ENCODE measurements at places on chromosomes 7 and 10.

DNA sequence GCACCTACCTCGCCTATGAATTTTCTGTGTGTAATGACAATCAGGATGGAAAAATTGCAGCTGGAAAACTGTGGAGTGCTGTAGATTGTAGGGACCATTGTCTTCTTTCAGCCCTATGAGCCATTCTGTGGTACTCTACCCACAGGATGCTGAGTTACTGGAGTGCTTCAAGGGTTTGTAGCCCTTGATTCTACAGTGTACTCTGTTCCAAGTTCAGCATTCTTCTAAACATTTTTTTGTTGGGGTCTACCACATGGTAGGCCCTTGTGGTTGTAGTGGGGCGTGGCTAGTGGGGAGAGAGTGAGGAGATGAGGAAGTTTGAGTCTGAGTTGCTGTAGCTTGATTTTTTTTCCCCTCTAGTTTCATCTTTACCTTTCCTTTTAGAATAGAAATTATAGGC lies 33.5 kb downstream of the REEP3 start:
- peak; percentile 17 for DNase-seq
- peak overlapping the region; percentile 52 for H3K4me3 ChIP-seq
- peak overlapping the region; percentile 86 for H3K27ac ChIP-seq
- no peaks in the 10 kb centered on the region for H3K36me3 ChIP-seq

GRCh38 chr10:22607261-22607660 lies 107.1 kb downstream of the PIP4K2A start:
- H3K27me3 ChIP-seq: no peaks in the 10 kb centered on the region
- peak overlapping the region; percentile 100 for H3K27ac ChIP-seq
- DNase-seq: no peak
- no peak overlapping the region for H3K4me3 ChIP-seq
- peaks cover 6% of the 10 kb centered on the region for H3K36me3 ChIP-seq

DNA sequence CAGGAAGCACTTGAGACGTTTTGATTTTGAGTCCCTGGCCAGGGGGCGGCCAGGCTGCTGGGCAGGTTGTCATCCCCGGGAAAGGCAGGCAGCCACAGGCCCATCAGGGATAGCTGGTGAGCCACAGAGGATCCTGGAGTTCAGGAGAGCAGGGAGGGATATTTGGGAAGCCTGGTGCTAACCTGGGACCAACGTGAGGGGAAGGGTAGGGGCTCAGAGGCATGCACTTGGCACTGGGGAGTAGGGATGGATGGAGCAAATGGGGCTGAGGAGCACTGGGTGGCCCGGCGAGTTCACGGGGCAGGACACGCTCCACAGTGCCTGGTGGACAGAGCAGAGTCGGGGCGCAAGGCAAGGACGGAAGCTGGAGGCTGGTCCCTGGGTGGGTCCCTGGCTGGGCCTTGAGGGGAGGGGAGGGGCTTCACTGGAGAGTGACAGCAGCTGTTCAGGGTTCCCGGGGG lies 30.2 kb downstream of the LRRC27 start:
- H3K36me3 ChIP-seq: peaks cover 3% of the 10 kb centered on the region
- no peaks in the 10 kb centered on the region for H3K27me3 ChIP-seq
- H3K4me3 ChIP-seq: no peak overlapping the region
- no peak for DNase-seq
- H3K4me1 ChIP-seq: peaks cover 3% of the 10 kb centered on the region

- no peak overlapping the region for H3K4me3 ChIP-seq
- H3K4me1 ChIP-seq: peaks cover 2% of the 10 kb centered on the region
- peaks cover 46% of the 10 kb centered on the region for H3K27me3 ChIP-seq
- no peak overlapping the region for H3K27ac ChIP-seq
- no peak for DNase-seq
- H3K36me3 ChIP-seq: peaks cover 4% of the 10 kb centered on the region
Measured at GRCh38 chr10:50224330-50224952, 26.9 kb downstream of the ASAH2 start.

DNA sequence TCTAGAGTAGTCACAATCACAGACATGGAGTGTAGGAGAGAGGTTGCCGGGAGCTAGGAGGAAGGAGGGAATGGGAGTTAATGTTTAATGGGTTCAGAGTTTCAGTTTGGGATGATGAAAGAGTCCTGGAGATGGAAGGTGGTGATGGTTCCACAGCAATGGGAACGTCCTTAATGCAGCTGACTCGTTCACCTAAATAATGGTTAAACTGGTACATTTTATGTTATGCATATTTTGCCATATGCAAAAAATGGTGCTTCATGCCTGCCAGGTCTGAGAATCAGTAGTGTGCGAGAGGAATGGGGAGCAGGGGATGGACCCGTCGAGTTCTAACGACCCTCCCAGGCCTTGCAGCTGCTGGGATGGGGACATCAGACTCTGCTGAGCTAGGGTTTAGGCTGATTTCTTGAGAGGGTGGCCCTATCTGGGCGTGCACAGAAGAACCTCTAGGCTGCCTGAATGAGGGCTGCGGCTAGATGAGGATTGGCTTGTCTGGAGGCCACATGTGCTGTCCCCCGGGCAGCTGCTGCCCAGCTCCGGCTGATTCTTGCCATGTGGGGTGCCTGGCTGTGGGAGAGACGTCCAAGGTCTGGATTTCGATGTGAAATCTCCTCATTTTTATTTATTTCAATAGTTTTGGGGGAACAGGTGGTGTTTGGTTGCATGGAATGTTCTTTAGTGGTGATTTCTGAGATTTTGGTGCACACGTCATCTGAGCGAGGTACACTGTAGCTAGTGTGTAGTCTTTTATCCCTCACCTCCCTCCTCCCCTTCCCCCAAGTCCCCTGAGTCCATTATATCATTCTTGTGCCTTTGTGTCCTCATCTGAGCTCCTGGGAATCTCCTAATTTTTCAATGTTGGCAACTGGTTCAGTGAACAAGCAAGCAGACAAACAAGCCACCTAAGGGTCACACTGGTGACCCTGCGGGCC lies 116.0 kb downstream of the GRK5 start:
- no peak for DNase-seq
- H3K36me3 ChIP-seq: peaks cover 5% of the 10 kb centered on the region
- H3K4me3 ChIP-seq: no peak overlapping the region
- H3K27ac ChIP-seq: peak overlapping the region; percentile 86
- H3K27me3 ChIP-seq: no peaks in the 10 kb centered on the region

DNA sequence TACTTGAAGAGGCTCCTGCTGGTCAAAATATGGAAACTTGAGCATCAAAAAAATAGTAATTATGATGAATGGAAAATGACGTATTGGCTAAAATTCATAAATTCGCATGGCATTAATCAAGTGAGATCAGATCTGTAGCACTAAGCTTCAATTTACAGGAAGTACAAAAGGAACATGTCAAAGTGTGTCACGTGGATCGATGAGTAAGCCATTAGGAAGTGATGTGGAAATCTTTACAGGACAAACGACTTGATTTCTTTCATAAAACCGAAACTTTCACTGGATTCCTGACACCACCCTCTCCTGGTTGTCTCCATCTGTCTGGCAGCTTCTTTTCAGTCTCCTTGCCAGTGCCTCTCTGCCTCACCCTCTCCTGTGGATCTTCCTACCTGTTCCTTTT lies 25.8 kb downstream of the AKR1C8 start:
- H3K27me3 ChIP-seq: no peaks in the 10 kb centered on the region
- DNase-seq: no peak
- H3K27ac ChIP-seq: no peak overlapping the region
- no peaks in the 10 kb centered on the region for H3K4me1 ChIP-seq
- no peak overlapping the region for H3K4me3 ChIP-seq

- H3K36me3 ChIP-seq: peaks cover 5% of the 10 kb centered on the region
- H3K27me3 ChIP-seq: peaks cover 17% of the 10 kb centered on the region
- H3K4me3 ChIP-seq: no peak overlapping the region
Measured at GRCh38 chr7:150962553-150963399, 15.3 kb downstream of the KCNH2 start.

DNA sequence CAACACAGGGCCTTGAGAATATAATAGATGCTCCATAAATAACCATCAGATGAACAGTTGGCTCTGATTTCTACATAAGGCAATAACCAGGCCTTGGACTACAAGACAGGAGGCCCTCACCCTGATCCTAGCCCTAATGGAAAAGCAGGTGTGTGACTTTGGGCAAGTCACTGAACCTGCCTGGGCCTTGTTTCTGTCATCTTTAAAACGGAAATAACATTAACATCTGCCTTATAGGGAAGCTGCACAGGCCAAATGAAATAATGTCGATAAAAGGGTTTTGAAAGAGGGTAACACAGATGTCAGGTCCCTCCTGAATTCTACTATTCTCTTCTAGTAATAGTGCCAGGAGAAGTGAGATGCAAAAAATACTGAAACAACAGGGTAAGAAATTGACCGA lies 20.7 kb downstream of the PIK3AP1 start:
- no peak overlapping the region for H3K27ac ChIP-seq
- H3K36me3 ChIP-seq: no peaks in the 10 kb centered on the region
- peak overlapping the region; percentile 36 for H3K4me3 ChIP-seq
- DNase-seq: no peak

- H3K4me3 ChIP-seq: peak overlapping the region; percentile 86
- DNase-seq: peak; percentile 57
- peaks cover 77% of the 10 kb centered on the region for H3K4me1 ChIP-seq
- no peaks in the 10 kb centered on the region for H3K27me3 ChIP-seq
- H3K36me3 ChIP-seq: peaks cover 22% of the 10 kb centered on the region
- peak overlapping the region; percentile 94 for H3K27ac ChIP-seq
Measured at GRCh38 chr7:130896898-130897514, 163.0 kb upstream of the KLF14 start.

DNA sequence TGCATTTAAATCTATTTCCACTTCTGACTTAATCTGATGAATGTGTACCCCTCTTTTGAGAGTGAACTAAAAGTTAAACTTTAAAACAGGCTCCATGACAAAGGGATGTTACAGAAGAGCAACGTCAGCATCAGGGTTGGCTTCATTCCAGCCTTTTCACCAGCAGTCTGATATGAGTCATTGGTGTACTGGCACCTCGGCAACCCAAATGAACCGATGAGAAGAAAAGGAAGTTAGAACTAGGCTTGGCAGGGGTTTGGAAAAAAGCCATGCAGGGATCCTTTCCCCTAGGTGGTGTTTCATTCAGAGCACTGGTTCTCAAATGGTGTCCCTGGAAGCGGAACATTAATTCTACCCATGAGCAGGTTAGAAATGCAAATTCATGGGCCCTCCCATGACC lies 53.6 kb downstream of the SEC61G start:
- no peaks in the 10 kb centered on the region for H3K4me1 ChIP-seq
- H3K27ac ChIP-seq: no peak overlapping the region
- no peak for DNase-seq
- peaks cover 6% of the 10 kb centered on the region for H3K27me3 ChIP-seq

- H3K4me3 ChIP-seq: no peak overlapping the region
- DNase-seq: no peak
- peaks cover 7% of the 10 kb centered on the region for H3K4me1 ChIP-seq
Measured at GRCh38 chr7:37208528-37208927, 240.1 kb downstream of the ELMO1 start.

DNA sequence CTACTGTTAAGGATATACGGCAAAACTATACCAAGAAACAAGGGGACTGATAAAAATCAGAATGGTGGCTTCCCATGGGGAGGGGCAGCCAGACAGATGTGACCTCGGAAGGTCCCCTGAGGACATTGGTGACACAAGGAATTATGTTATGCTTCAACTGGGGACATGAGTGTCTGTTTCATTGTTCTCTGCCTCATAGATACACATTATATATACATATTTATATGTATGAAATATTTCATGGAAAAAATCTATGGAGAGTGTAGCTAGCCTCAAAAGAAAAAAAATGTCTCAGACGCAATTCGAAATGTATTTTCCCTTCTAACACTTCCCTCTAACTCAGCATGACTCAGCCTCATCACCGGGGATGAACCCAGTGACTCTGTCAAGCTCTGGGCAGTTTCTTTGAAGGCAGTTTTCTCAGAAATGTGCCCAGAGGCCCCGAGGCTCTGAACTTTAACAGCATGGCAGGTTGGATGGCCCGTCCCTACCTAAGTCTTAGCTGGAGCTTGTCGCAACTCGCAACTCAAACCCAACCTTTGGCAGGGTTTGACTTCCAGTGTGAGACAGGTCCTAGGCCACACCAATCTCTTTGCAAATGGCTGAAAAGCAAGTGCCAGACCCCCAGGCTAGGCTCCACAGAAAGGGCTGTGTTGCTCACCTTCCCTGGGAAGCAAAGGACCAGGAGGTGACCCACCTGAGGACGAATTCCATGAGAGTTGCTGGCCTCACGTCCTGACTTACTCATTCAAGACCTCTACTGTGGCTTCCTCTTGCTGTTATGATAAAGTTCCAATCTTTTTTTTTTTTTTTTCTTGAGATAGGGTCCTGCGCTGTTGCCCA lies 86.9 kb downstream of the CARD11 start:
- DNase-seq: no peak
- H3K27ac ChIP-seq: peak overlapping the region; percentile 43
- no peak overlapping the region for H3K4me3 ChIP-seq
- H3K27me3 ChIP-seq: no peaks in the 10 kb centered on the region
- peaks cover 30% of the 10 kb centered on the region for H3K4me1 ChIP-seq

- H3K27ac ChIP-seq: no peak overlapping the region
- H3K36me3 ChIP-seq: peaks cover 5% of the 10 kb centered on the region
- DNase-seq: no peak
Measured at GRCh38 chr7:149669121-149669818, 104.1 kb downstream of the ZNF467 start.

DNA sequence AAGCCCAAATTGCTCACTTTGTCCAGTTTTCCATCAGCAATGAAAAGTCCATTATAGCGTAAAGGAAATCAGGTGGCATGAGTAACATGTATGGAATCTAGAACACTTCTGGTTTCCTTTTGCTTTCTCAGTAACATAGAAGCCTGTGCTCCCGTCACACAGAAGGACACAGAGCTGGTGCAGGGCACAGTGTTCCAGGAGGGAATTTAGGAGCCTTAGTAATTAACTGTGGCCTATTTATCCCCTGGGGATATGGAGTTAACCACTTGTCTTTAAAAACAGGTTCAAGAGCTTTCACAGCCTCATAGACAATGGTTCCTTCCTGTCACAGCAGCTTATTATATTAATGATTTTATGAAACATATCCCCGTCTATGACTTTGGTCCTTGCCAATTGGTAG lies 189.9 kb downstream of the NEBL start:
- no peak overlapping the region for H3K4me3 ChIP-seq
- H3K27ac ChIP-seq: no peak overlapping the region
- H3K27me3 ChIP-seq: no peaks in the 10 kb centered on the region
- H3K36me3 ChIP-seq: no peaks in the 10 kb centered on the region

- no peaks in the 10 kb centered on the region for H3K27me3 ChIP-seq
- no peak for DNase-seq
Measured at GRCh38 chr7:133704453-133704852, 422.7 kb upstream of the LRGUK start.

- H3K4me1 ChIP-seq: peaks cover 2% of the 10 kb centered on the region
- peaks cover 21% of the 10 kb centered on the region for H3K27me3 ChIP-seq
- no peak for DNase-seq
- H3K36me3 ChIP-seq: peaks cover 3% of the 10 kb centered on the region
- H3K27ac ChIP-seq: no peak overlapping the region
Measured at GRCh38 chr10:34689053-34689452, 126.0 kb downstream of the PARD3 start.

DNA sequence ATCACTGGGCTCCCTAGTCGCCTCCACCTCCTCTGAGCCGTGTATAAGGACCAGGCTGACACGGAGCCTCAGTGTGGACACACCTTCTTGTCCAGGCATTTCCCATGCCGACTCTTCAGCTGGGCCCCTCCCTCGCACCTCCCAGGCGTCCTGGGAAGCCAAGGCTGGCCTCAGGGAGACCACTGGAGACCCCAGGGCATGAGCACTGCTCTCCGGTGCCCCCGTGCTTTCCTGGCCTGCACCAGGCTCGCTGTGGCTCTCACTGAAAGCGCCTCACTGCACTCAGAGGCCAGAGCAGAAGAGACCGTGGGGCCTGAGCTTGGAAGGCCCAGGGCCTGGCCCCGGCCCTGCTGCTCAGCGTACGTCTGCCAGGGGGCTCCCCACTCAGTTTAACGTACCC lies 31.4 kb downstream of the LRRC27 start:
- H3K4me1 ChIP-seq: peaks cover 3% of the 10 kb centered on the region
- H3K4me3 ChIP-seq: no peak overlapping the region
- H3K36me3 ChIP-seq: peaks cover 5% of the 10 kb centered on the region
- DNase-seq: no peak
